ENCODE measurements at places on chromosomes 5 and 9.

DNA sequence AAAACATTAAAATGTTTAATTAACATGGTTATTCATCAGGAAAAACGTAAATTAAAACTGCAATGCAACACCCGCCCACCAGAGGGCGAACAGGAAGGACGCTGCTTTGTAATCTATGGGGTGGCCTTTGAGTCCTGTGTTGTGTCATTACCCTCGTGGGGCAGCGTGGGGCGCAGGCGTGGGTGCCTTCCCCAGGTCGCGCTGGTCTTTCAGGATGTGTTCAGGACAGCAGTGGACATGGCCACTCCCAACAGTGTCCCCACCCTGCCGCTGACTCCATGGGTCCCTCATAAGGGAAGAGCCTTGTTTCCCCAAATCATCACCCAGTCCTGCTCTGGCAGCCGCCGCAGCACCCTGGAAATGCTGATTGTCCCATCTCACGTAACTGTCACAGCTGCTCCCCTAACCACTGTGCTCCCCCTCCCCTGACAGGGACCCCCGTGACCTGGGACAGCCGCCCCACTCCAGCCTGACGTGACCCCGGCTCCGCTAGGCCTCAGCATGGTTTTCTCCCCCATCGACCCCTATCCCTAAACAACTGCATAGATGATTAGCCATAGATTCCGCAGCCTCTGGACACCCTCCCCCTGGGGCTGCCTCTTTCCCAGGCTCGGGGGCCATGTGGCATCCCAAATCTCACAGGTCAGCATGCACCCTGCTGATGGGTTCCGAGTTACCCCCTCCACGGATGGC is 36.4 kb downstream of the GLT6D1 start:
- peak; percentile 54 for DNase-seq

GRCh38 chr9:4344946-4345345 is 45.1 kb upstream of the GLIS3 start:
- DNase-seq: peak; percentile 66

- DNase-seq: no peak
These were observed 102.3 kb upstream of the PHYKPL start for GRCh38 chr5:178334861-178335260.

DNA sequence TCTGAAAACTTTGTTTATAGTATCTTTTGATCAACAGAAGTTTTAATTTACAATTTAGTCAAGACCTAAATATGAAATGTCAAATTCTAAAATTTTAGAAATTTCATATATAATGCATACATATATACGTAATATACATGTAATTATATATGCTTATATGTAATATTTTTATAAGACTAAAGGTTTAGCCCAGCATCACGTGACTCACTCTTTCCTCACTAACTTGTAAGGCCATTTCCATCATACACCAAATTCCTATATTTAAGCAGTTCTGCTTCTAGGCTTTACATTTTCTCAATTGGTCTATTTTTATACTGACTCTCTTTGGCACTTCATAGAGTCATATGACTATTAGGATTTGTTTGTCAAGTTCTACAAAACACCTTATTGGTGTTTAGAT is 56.4 kb downstream of the CFAP95 start:
- no peak for DNase-seq

DNA sequence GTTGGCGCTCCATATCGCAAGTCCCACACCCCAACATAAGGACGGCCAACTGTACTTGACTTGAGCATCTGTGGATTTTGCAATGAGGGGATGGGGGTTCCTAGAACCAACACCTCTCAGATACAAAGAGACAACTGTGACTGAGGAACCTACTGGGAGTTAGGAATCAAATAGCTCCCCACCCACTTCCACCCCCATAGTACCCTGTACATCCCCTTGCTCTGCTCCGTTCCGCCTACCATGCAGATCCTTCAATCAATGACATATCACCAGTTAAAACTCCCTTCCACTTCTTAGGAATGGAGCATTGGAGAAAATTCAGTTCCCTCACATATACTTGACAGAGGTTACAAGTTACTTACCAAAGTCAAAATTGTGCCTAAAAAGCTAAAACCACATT is 140.9 kb downstream of the MLLT3 start:
- no peak for DNase-seq

DNA sequence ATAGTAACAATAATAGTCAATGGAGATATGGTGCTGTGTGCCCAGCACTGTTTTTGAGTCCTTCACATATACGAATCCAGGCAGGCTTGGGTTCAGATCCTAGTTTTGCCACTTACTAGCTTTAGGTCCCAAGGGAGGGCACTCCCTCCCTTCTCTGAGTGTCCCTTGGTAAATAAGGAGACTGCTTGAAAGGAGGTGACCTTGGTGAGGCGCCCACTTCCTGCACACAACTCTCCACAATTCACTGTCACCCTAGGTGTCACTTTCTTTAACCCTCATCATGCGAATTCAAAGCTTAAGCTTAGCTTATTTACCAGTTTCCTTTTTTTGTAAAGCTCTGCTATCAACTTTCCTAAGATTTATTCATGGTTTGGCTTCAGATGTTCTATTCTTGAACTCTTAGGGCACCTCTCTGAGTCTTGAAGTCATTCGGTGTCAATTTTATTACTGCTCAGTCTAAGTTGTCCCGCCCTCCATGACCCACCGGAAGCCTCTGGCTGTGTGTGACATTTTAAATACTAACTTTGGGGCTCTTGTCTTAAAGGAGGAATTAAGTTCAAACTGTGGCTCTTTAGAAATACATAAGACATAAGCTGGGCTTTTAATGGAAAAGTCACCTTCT is 170.7 kb upstream of the ZNF618 start:
- no peak for DNase-seq

DNA sequence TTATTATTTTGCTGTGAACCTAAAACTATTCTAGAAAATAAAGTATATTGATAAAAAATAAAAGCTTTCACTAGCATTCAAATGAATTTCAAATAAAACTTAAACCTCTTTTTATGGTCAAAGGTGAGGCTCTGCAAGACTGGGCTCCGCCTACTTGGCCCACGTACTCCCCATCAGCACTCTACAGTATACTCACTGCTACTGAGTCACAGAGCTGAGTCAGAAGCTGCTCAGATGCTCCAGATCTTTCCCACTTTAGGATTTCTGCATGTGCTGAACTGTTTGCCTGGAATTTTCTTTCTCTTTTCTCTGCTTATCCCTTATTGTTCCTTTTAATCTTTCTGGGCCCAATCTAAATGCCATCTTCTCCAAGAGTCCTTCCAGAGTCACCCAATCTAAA is 331.9 kb upstream of the CCNG1 start:
- DNase-seq: no peak

DNA sequence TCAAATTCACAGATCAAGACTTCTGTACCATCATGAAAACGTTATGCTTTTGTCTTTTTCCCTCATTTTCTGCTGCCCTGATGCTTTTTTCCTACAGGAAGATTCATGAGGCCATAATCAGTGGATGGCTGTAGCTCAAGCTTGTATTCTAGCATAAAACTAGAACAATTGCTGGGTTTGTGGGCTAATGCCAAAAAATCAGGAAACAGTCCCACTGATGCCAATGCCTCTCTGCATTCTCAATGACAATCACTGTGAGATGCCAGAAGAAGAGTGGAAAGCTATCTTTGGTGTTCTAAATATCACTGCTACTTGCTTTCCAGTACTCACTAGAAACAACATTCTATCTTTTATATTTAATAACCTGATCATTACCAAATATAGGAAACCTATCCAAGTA is 33.3 kb upstream of the FAM170A start:
- DNase-seq: no peak

GRCh38 chr5:113319256-113320053 is 115.3 kb downstream of the TSSK1B start:
- no peak for DNase-seq

GRCh38 chr5:141914199-141914743 is 9.4 kb upstream of the DELE1 start:
- DNase-seq: peak; percentile 10

DNA sequence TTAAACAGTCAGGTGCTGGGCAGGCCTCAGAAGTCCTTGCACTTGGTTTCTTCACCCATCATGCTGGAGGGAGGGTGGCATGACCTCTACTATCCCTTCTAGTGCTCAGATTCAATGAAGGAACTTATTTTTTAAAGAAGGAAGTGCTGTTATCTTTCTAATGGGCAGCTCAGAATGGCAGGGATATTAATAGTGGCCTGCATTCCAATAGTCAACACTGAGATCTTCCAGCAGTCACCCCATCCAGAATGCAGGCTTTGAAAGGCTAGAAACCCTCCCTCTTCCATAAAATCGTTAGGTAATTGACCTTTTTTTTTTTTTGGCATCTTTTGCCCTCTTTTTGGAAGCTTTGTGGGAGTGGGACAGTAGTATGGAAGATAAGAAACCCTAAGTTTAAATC is 325.0 kb downstream of the ARRDC3 start:
- DNase-seq: no peak

DNA sequence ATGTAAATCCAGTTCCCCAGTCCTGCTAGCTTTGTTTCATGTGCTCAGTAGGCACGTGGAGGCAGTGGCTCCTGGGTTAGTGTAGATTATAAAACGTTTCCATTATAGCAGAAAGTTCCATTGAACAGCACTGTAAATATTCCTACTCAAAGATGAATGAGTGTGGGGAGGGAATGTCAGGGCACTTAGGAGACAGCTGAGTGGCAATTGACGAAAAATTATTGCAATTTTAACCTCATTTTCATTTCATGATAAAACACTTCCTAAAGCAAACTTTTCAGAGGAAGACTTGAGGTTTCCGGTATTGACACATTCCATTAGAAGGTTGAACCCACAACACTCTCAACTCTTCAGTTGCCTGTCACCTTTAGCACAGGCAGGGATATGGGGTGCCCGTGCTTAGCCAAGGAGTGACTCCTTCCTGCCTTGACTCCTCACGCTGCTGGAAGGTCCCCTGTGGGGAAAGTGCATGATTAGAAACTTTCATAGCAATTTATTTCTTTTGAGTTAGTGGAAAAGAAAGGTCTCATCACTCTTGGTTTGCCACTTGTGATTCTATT is 41.2 kb downstream of the SLC46A2 start:
- DNase-seq: peak; percentile 19

DNA sequence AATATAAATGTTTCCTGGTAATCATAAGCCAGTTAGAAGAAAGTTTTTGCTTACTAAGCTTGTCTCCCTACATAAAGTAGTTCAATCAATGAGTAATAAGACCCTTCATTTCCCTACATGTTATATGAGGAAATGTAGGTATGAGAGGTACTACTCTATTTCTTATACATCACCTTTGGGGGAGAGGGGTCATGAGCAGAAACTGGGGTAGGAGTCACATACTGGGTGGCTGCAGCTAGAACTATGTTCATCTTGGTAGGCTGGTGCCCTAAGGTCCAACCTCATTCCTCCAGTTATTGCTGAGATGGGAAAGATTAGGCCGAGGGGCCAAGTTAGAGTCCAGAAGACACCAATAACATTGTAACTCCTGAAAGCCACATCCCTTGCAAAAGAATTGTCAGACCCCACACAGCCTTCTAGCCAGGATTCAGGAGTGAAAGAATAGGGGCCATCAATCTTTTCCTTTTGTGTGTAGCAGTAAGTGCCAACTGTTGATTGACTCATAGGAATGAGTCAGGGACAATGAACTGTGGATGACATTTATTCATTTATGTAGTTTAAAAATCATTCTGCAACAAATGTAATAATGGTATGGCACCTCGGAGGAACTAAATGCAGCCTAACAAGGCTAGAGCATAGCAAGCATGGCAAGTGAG is 21.6 kb upstream of the SREK1 start:
- DNase-seq: no peak

GRCh38 chr9:15755660-15756059 is 202.8 kb downstream of the CCDC171 start:
- DNase-seq: no peak

DNA sequence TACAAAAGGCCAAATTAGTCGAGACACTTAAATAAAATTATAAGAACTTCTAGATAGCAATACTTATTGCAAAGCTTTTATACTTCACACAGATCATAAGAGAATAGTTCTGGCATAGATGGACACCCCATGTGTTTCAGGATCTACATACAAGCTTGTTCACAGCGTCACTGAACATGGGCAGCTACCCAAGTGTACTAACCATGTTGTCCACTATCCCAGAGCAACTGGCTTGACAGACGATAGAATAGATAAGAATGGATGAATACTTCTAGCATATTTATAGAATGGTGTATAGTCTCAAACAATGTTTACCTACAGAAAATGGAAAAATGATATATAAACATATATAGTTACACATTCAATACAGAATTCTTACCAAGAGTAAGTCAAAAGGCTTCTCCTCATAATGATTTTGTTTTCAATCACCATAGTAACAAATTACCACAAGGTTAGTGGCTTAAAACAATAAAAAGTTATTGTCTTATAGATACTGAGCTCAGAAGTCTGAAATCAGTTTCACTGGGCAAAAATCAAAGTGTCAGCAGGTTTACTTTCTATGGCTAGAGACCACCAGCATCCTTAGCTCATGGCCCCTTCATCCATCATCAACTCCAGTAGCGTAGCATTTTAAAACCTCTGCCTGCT is 446.7 kb downstream of the DMRTA1 start:
- DNase-seq: no peak

DNA sequence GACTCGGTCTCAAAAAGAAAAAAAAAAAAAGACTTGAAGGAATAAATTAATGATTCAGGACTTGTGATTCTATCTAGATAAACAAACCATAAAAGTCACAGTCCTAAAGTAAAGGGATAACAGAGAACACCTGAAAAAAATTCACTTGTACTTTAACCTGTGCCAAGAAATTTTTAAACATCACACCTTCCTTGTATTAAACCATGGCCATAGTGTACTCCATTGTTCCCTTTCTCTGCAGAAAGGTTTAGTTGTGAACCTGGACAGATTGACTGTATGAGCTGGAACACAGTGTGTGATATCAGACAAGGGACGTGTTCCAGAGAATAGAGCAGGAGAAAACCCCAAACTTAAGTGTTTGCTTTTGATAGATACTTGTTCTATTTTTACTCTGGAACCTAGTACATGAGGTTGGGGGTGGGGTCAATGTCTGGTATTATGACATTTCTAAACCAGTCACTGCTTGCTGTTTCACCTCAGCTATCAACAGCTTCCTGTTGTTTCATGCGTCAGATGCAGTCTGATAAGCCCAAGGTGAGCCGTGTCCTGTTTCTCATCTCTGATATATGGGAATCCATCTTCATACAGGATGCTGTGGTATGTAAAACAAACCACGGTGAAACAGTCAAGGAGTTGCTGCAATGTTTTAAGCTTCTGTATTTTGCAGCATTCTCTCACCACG is 62.5 kb upstream of the ITGA1 start:
- DNase-seq: peak; percentile 57

- no peak for DNase-seq
These were observed 173.5 kb downstream of the GIN1 start for GRCh38 chr5:102946414-102946813.

DNA sequence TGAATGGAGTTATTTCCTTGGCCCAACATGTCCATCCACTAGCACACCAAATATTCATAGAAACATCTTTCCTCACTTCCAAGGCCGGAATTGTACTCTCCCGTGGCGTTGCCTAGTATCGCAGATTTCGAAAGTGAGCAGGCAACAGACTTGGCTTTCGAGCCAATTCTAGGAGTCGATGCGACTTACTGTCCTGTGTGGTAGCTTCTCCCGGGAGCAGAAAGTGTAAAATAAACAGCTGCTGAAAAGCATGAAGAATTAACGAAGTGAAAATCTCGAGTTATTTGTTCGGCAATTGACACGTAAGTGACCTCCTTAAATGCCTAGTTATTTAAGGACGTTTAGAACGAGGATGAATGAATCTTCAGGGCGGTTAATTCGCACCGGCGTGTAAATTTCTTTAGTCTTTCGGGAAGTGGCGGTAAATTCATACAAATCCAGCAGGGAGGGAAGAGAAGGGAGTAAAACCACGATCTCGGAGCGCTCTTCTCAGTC is 449 bp upstream of the PCSK5 start:
- DNase-seq: no peak

- no peak for DNase-seq
These were observed 273.0 kb upstream of the RPS23 start for GRCh38 chr5:82551192-82551591.

- DNase-seq: no peak
These were observed 5.5 kb downstream of the CCIN start for GRCh38 chr9:36174731-36175130.
